ENCODE measurements at places on chromosomes 7 and 10.
A peak's percentile ranks its signal among the peaks of the same experiment; 100 is the strongest.

DNA sequence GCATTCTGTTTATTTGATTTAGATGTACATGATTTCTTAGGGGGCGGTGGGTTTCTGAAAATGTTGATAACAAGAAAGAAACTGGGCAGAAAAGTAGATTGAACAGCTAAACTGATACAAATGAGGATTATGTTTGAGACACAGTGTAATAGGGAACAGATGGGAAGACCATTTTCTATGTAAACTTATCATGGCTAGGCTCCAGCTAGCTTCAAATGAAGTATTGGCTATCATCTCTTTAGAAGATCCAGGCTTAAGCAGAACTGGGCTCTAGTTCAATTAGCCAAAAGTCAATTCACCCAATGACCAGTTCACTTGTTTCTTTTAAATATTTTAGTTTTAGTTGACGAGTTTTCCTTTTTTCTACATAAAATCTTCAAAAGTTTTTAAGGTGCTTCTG is 639.5 kb downstream of the ANKRD7 start:
- DNase-seq: no peak

DNA sequence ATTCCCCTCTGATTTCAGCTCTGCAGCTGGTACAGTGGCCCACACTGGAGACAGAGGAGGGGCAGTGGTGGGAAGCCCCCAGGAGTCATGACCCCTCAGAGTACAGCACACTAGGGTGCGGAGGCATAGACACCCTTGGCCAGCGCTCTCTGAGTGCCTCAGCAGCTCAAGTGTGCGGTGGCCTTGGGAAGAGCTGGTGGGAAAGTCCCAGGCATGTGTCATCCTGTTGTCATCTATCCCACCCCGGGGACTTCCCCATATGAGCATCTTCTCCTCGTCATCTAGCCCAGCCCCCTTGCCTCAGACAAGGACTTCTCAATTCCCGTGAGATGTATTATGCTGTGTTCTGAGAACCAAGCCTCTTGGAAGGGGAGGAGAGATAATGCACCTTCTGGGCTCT is 15.6 kb upstream of the PPIF start:
- peak; percentile 67 for DNase-seq

GRCh38 chr7:96189129-96189820 is 132.6 kb downstream of the SLC25A13 start:
- no peak for DNase-seq

DNA sequence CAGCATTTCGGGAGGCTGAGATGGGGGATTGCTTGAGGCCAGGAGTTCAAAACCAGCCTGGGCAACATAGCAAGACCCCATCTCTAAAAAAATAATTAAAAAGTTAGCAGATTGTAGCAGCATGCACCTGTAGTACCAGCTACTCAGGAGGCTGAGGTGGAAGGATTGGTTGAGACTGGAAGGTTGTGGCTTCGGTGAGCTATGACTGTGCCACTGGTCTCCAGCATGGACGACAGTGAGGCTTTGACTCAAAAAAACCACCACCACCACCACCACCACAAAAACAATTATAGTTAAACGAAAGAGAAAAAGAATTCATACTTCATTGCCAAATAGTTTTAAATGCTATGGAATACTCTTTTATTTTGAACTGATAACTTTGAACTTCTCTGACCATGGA is 63.4 kb downstream of the VTI1A start:
- DNase-seq: no peak

DNA sequence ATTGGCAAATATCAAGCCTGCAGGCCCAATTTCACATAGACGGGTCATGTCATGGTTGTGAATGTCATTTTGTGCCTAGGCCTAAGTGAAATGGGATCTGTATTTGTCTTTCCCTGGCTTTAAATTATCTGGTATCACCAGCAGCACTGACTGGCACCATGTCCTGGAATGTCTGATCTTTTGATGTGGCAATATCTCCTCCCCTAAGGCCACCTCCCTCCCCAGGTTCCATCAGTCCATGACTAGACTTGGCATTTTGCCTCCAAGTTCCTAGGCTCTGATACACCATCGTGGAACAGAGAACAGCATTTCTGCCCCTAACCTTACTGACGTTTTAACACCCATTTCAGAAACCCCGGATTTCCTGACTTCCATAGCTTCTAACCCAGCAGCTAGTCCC is 513.9 kb downstream of the GALNT17 start:
- no peak for DNase-seq

DNA sequence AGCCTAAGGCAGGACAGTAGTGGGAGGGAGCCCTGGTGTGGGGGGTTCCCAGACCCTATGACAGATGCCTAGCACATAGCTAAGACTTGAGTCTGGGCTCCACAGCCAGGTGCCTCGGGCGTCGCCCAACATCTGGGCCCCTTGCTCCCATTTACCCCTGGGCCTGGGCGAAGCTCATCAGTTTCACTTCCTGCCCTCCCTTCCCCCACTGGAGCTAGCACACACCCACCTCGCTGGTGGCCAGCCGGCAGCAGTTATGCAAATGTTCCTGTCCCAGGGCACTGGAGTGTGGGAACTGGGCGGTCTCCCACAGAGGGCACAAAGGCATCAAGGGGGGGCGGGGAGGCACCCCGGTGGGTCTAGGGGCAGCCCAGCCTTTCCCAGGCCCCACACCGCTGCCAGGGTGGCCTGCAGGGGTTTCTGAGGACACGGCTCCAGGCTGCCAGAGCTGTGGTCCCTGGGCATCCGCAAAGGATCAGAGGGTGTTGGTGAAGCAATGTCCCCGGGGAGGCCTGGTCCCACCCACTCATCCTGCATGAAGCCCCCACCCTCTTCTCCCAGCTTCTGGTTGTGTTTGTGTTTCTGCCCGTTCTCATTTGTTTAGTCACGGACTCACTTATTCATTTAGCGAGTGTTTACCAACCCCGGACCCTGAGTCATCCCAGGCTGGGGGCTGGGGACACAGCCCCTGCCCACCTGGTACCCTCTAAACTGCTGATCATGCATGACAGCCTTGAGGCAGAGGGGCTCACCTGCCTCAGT is 20.4 kb downstream of the SH2B2 start:
- no peak for DNase-seq

DNA sequence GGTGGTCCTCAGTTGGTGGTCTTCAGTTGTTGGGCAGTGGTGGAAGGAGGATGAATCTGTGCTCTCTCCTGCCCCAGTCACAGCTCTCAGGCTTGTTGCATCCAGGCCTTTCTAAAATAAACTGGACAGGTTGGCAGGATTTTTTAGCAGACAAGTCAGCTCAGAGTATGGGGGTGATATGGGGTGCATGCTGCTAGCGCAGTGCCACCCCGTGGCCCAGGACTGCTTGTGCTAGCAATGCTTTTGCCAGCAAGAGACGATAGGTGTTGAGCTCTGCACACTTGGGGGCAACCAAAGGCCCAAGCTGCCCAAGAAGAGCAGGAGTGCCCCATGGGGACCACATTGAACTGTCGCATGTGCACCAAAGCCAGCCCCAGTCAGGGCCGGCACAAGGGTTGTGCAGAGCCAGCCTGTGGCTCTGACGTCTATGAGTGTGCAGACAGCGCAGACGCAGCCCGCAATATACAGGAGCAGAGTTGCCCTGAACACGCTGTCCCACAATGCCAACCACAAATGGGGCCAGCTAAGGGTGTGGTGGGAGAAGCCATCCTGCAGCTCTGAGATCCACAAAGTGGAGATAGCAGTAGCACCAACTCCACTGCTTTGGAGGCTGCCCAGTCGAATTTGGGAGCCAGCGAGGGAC is 49.8 kb upstream of the PDSS1 start:
- DNase-seq: no peak

DNA sequence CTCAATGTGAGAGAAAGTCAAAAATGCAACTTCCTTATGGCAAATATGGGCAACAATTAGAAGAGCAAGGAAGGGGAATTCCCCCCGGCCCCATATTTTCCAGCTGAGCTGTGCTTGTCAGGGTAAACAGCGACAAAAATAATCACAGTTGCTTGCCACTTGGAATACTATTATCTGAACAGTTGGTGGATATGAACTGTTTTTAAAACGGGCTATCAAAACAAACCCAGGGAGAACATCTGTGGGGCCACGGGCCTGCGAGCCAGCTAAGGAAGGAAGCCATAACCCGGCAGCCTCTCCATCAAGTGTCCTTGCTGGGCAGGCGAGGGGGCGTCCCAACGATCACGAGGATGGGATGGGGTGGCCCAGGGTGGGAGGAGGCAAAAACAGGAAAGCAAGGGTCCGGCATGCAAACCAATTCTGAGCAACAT is 228.4 kb downstream of the ARHGAP12 start:
- no peak for DNase-seq

- DNase-seq: no peak
Measured at GRCh38 chr10:125081931-125082330, 78.4 kb downstream of the CTBP2 start.

- DNase-seq: no peak
Measured at GRCh38 chr7:137469191-137469811, 125.8 kb upstream of the PTN start.

DNA sequence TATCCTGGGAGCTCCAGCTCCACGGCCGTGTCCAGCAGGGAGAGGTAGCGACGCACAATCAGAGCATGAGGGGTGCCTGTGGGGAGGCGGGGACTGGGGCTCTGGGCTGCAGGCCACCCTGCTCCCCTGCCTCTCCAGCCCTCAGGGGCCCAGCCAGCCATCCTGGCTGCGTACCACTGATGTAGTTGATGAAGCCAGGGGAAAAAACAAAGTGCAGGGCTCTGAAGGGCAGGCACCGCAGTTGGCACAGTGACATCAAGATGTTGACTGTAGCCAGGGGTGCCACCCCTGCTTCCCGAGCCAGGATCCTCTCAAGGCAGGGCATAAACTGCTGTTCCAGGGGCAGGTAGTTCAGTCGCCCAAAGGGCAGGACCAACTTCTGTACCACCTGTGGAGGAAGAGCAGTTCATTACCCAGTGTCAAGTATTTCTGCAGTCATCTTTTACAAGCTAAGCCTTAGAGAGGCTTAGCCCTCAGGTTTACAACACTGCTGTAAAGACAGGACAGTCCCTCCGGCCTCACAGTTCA is 2.8 kb downstream of the FASTK start:
- no peak for DNase-seq

GRCh38 chr10:98125940-98126631 is 8.4 kb upstream of the R3HCC1L start:
- no peak for DNase-seq

- DNase-seq: no peak
Measured at GRCh38 chr10:86636311-86636710, 18.0 kb upstream of the OPN4 start.

DNA sequence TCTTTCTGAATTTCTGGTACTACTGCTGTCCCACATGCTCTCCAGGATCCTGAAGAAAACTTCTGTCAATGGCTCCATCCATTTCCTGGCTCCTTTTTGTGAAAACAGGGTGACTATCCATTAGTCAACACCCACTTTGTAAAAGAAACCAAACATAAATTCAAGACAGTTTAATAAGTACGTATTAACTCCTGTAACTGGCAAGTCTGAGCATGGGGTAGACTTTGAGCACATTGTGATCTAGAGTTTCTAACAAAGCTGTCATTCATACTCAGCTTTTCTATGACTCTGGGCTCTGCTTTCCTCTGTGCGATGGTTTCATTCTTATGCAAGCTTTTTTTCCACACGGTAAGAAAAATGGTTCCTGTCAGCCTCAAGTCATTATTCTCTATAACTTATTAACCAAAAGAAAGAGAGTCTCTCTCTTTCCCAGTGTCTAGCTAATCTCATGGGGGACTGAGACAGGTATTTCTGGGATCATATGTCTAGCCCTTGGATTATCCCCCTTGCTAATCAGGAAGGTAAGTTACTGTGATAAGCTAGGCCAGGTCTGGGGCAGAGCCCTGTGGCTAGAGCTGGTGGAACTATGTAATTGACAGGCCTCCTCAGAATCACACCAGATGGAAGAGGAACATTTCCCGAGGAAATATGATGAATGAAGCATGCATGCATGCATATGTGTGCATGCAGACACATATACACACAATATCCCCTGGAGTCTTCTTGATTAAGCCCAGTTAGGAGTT is 98.5 kb downstream of the GNAI1 start:
- no peak for DNase-seq

DNA sequence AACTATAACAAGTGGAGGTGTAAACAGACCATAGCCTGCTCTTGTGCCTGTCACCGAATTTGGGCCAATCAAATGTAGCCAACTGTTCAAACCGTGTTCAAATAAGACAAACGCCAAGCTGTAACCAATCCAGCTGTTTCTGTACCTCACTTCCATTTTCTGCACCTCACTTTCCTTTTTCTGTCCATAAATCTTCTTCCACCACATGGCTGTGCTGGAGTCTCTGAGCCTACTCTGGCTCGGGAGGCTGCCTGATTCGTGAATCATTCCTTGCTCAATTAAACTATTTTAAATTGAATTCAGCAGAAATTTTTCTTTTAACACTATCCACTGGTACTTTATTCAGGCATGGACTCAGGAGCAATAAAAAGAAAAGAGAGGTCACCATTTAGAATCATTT is 29.9 kb upstream of the COL1A2 start:
- DNase-seq: no peak

- no peak for DNase-seq
Measured at GRCh38 chr7:107505997-107506673, 36.3 kb downstream of the GPR22 start.

- DNase-seq: no peak
Measured at GRCh38 chr7:98214811-98215321, 3.6 kb downstream of the BHLHA15 start.

GRCh38 chr7:69162931-69163670 is 435.2 kb upstream of the AUTS2 start:
- no peak for DNase-seq

GRCh38 chr7:116426428-116427156 is 72.9 kb upstream of the CAV2 start:
- no peak for DNase-seq

DNA sequence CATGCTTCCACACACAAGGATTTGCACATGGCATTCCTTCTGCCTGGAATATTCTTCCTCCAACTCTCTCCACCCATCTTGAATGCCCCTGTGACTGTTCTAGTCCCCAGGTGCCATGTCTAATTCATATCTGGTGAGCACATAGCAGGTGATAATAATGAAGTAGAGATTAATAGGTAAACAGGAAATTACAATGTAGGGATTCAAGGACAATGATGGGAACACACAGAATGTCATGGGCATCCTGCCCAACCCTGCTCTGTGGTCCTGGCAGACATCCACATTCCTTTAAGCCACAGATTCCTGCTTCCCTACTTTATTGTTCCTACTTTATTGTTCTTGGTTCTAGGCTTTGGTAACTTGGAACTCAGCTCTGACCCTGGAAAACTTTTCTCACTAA is 115.8 kb downstream of the THSD7A start:
- no peak for DNase-seq

DNA sequence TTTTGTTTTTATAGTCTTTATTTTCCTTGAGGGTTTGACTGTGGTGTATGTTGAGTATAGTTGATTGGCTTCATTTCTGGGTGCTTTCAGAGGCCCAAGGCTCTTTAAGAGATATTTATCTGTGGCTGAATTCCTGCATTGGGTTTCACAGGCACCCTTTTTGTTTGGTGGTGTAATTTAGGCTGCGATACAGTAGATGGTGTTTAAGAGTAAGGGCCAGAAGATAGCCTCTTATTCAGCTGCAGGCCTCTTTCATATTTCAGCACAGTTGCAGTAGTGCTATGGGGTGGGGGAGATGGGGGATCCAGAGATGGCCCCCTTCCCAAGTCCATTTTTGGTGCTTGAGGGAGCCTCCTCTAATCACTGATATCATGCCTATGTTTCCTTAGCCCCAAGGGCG is 69.7 kb downstream of the MGAM2 start:
- DNase-seq: no peak
